ENCODE measurements at places on chromosomes 13 and 19.

GRCh38 chr13:64057372-64058020 is 2641.8 kb upstream of the PCDH20 start:
- no peak for DNase-seq

GRCh38 chr19:51607077-51607476 is 23.1 kb downstream of the SIGLEC5 start:
- DNase-seq: peak; percentile 86

- DNase-seq: no peak
Measured at GRCh38 chr13:71368336-71368735, 498.7 kb downstream of the DACH1 start.

DNA sequence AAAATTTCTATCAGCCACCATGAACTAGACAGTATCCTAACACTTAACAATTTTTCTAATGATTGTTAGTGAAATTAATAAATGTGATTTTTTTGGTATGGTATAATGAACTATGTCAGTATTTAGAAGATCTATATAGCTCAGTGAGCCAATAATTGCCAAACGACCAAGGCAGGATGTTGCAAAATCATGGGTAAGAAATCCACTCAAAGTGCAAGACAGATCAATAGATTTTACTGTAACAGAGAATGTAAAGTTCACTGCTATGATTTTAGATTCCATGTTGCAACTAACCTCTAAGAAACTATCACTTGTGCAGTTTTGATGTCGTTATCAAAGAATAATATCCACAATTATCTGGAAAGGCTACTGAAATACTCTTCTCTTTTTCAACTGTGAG is 44.0 kb upstream of the MYCBP2 start:
- DNase-seq: no peak

DNA sequence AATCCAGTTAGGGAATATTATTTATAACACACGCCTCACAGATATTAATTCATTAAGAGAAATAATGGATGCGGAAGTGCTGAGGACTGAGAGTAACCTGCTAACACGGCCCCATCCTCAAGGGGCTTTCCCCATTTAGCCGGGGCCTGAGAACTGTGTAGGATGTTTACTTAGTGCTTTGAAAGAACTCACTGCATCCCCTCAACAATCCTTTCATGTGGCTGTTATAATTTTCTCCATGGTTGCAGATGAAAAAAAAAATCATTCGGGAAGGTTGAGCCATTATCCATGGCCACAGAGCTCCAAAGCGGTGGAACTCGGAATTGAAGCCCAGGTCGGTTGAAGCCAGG is 98.2 kb downstream of the ING1 start:
- DNase-seq: no peak

GRCh38 chr13:106352850-106353249 is 182.6 kb downstream of the EFNB2 start:
- no peak for DNase-seq

- DNase-seq: no peak
Measured at GRCh38 chr13:74929436-74929835, 552.5 kb downstream of the TBC1D4 start.

- no peak for DNase-seq
Measured at GRCh38 chr19:8705742-8706141, 7.1 kb upstream of the ACTL9 start.

GRCh38 chr19:2663920-2664571 is 38.4 kb downstream of the GNG7 start:
- DNase-seq: no peak

GRCh38 chr13:60661521-60661920 is 264.5 kb downstream of the TDRD3 start:
- DNase-seq: no peak

DNA sequence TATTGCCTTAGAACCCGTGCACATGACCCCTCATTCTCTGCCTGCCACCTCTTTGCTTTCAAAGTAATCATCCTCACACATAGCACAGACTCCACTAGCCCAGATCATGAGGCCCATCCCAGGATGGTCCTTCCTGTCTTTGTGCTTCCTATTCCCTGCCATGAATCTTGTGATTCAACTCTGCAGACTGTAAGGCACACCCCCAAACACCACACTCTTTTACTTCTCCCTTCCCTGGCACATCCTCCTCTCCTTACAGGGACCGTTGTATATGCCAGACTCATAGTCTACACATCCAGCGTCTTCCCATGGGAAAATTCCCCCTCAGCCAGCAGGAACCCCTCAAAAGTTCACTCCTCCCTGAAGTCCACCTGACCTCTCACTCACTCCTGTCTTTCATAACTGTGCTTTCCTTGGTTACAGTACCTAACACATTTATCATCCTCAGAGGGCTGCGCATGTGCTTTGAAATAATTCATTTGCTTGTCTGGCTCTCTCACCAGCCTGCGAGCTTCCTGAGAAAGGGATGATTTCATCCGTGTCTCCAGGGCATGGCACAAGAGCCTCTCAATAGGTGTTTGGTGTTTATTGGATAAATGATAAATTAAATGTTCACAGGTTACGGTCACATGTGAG is 26.8 kb upstream of the LRCH1 start:
- DNase-seq: no peak

Data from MV-4-11 (cell line).